Hypothalamus (tissue), 51 donors: ENCODE measurements at places on chromosomes 12 and 14.

DNA sequence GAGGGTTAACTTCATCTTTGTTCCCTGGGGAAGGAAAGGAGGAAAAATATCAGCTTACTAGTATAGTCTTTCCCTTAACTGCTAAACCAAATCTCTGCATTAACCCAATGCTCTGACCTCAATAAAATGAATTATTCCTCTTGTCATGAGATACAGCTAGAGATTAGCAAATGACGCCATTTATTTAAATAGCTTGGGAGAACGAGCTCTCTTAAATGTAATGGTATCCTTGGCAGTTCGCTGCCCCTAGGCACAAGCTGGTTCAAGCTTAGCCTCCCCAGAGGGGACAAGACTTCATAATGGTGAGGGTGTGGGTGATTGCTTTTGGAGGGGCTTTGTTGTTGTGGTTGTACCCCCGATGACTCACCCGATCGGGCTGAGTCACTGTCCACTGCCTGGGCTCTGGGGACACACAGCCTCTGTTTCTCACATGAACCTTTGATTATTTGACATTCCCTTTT is 19.6 kb downstream of the FNTB start:
- DNase-seq, result no peak

- no peak for DNase-seq
Observed at GRCh38 chr14:98161356-98161755, 1110.6 kb downstream of the BCL11B start.

GRCh38 chr14:98114122-98114895 is 1157.7 kb downstream of the BCL11B start:
- no peak for DNase-seq

GRCh38 chr12:105946493-105946901 is 192.3 kb downstream of the NUAK1 start:
- no peak for DNase-seq

DNA sequence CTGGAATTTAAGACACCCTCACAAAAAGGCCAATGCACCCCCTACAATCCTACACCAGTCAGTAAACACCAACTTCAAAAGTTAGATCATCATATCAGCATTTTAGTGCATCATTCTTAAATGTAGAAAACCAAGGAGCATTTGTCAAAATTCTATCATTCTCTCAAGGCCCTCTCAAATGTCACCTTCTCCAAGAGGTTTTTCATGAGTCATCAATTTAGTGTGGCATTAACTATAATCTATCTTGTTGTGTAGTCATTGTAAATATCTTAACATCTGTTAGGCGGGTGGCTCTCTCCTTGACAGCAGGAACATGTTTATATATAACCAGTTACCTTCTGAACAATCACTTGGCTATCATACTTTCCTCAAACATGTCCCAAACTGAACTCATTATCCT is 62.1 kb upstream of the G2E3 start:
- DNase-seq, result no peak

DNA sequence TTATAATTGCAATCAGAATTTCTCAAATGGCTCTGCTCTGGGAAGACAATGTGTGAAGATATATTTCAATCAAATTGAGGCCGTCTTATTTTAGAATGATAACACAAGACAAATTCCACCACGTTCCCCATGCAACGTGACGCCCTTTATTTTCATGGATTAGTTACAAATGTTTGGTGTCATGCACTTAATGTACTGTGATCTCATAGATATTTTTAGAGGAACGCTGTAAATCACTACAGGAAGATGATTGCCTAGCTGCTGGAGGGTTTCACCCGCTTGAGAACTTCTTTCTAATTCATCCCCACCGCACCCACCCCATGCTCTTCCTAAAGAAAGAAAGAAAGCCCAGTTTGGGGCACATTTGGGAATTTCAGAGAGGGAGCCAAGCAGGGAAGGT is 117.2 kb downstream of the PLXNC1 start:
- DNase-seq, result no peak

DNA sequence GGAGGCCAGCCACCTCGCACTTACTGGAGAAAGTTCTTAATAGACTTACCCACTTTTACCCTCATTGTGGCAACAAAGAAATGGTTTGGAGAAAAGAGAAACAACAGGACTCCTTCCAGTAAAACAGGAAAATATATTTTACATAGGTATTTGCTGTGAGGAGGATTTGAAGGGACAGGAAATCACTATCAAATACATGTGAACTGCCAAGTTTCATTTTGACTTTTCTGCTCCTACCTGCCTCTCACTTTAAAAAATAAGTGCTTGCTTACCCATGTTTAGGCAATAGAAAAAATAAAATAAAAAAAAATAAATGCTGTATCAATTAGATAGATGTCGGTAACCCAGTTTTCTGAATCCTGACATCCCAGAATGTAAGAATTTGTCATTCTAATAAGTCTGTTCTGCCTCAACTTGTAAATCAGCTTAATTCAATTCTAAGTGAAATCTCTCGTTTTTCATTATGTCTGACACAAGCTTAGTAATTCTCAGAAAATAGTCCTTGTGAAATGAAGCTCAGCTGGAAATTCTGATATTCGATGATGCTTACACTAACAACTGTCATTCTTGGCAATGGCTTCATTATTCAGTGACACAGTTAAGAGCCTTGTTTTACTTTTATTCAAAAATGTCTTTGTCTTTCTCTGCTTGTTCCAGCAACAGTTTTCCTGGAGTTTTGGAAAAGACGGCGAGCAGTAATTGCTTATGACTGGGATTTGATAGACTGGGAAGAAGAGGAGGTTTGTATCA is 131.3 kb downstream of the SLC5A8 start:
- no peak for DNase-seq

- no peak for DNase-seq
Observed at GRCh38 chr12:28569698-28570411, 379.6 kb downstream of the CCDC91 start.

- no peak for DNase-seq
Observed at GRCh38 chr12:63826006-63826585, 18.4 kb upstream of the SRGAP1 start.

DNA sequence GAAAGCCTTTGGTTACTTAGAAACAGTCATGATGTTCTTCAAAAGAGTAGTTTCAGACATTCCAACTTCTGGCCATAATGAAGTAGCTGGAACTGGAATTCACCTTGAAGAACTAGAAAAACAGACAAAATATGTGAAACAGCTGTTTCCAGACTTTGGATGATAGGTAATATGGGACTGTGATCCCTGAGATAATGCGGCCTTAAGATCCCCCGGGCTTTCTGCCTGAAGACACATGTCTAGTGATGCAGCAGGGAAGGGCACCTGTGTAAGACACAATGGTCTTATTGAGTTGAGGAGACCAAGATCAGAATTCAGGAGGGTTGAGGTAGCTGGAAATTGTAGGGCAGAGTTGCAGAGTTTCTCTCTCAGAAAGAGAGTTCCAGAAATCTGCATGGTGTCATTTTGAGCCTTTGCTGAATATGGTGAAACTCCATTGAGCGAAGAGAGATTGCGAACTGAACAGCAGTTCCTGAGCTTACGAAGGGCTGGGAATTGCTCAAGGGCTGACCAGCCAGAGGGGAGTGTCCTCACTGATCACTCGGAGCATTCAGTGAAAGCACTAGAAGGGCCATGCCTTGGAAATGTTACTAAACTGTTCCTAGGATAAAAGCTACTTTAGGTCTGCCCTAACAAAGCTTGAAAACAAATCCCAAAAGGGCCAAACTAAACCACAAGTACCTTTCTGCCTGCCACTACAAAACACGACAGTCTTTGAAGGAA is 41.7 kb upstream of the FRS2 start:
- no peak for DNase-seq

DNA sequence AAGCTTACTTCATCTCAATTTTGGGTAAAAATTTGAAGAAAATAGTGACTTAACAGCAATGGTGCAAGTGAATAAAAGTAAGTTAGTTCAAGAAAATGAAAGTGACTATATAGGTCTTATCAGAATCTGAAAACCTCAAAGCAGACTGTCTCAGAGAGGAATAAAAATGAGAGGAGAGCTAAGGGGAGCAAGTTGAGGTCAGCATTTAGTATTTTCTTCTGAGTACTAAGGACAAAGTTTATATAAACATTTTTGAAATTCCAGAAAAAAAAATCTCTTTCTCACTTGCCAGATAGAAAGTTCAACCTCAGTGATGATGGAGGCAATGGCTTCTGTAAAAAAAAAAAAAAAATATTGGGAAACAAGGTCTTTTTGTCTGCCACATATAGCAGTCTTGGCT is 414.1 kb downstream of the NPAS3 start:
- no peak for DNase-seq

DNA sequence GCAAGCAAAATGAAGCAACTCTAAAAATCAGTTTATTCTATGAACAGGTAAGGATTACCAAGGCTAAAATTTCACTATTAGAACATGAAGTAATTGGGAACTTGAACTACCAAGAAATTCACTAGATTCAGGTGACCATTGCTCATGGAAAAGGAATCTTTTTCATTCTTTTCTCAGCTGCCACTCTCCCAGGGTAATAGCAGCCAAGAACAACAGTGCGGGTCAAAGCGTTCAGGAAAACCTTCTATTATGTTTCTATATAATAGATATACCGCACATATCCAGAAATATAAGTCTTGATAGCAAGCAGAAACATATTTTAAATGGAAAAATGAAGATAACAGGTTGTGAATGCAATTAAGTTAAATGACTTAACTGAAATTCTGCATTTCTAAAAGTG is 125.6 kb downstream of the NELL2 start:
- DNase-seq, result no peak

DNA sequence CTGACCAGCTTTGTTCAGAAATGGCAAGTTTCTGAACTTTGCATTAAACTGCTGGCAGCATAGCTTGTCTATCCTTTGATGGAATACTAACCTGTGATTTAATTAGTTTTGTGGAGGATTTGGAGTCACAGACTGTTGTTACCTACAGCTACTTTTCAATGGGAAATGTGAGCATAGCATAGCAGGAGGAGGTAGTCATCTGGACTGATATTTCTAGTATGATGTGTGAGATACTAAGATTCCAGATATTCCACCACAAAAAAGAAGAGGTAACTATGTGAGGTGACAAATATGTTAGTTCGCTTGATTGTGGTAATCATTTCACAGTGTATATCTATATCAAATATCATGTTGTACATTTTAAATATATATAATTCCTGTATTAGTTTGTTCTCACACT is 833.0 kb downstream of the SLC6A15 start:
- no peak for DNase-seq

- no peak for DNase-seq
Observed at GRCh38 chr12:52637299-52637698, 14.7 kb downstream of the KRT2 start.
